ENCODE measurements at places on chromosomes 3 and 15. TPM values are rescaled to one million over a fixed set of nuclear protein-coding genes. Genes with fewer than 3 reads are reported as not detected.

MSL2 gene
- total RNA-seq, result 90.5 TPM

LSAMP gene
- total RNA-seq, result 0.03 TPM

LRRC34 gene
- total RNA-seq, result 1.6 TPM

GLDN gene
- not detected for total RNA-seq

PRKAR2A gene
- total RNA-seq, result 51.8 TPM

ACKR4 gene
- 0.15 TPM for total RNA-seq

SERPINI1 gene
- 2.8 TPM for total RNA-seq

GRCh38 chr15:60800299-60801072 lies 321.5 kb upstream of the ICE2 start:
- no peak for DNase-seq

DNA sequence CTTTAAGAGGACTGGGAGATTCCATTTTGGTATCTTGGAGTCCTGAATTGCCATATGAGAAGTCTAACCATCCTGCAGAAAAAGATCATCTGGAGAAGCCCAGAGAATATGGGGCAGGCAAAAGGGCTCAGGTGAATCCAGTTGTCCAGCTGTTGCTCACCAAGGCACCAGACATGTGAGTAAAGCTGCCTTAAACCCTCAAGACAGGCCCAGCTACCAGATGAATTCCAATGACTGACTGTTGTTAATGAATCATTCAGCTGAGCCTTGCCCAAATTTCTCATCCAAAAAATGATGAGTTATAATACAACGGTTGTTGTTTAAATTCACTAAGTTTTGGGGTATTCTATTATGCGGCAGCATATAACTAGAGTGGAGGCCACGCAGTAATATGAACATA lies 22.0 kb upstream of the NANOGP8 start:
- no peak for DNase-seq

- no peak for DNase-seq
Observed at GRCh38 chr3:139236336-139236735, 107.5 kb upstream of the MRPS22 start.

DNA sequence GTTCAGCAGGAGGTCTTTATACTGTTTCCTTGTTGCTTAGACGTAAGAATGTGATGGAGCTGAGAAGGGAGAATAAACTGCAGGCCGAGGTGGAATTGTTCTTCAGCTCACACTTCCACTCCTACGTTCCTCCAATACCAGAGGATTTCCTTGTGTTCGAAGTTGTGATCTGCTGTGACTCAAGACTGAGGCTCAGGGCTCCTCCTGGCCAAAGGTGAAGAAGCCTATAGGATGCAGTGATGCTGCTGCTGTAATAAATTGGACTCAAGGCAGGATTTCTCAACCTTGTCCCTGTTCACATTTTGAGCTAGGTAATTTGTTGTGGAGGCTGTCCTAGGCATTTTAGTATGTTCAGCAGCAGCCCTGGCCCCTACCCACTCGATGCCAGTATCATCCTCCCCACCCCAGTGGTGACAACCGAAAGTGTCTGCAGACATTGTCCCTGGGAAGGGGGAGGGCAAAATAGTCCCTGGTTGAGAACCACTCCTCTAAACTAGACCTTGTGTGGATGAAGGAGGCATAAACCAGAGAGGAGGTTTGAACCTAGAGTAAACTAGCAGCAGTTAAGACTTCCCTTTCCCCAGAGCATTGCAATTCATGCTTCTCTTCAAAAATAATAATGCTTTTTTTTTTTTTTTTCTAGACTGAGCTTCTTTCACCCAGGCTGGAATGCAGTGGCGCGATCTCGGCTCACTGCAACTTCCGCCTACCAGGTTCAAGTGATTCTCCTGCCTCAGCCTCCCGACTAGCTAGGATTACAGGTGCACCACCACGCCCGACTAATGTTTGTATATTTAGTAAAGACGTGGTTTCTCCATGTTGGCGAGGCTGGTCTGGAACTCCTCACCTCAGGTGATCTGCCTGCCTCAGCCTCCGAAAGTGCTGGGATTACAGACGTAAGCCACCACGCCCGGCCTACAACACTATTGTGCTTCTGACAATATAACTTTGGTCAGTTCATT lies 11.1 kb downstream of the RAP2B start:
- no peak for DNase-seq

GRCh38 chr3:37980462-37981347 lies 9.9 kb upstream of the VILL start:
- DNase-seq, result no peak

DNA sequence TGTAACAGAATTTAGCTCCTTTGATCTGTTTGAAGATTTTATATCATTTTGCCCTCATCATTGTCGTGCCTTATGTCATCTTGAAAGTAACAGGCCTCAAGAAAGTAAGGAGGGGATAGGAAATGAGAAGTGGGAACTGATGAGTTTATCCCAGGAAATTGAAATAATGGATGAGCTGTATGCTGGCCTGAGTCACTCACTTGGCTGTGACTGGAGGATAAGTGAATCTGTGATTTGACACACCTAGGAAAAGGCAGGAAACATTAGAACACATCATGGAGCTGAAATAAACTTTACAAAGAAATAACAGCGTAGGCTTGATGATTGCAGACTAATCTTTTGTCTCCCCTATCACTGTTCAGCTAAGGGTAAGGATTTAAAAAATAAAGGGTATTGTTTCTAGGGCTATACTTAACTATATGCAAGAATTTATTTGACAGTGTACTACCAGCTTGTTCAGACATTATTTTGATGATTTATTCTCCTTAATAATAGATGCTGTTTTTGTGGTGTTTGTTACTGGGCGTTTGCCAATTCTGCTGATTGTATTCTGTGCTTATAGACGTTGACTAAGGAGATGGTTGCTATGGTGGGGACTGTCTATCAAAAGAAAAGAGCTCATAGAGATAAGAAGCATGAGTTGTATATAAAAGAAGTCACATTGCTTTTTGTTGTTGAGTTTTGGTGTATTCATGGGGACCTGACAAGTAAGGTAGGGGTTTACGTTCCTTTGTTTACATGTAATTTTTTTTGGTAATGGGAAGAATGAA lies 105.6 kb upstream of the ROPN1 start:
- DNase-seq, result no peak

GRCh38 chr15:94414916-94415315 lies 183.6 kb downstream of the MCTP2 start:
- no peak for DNase-seq

DNA sequence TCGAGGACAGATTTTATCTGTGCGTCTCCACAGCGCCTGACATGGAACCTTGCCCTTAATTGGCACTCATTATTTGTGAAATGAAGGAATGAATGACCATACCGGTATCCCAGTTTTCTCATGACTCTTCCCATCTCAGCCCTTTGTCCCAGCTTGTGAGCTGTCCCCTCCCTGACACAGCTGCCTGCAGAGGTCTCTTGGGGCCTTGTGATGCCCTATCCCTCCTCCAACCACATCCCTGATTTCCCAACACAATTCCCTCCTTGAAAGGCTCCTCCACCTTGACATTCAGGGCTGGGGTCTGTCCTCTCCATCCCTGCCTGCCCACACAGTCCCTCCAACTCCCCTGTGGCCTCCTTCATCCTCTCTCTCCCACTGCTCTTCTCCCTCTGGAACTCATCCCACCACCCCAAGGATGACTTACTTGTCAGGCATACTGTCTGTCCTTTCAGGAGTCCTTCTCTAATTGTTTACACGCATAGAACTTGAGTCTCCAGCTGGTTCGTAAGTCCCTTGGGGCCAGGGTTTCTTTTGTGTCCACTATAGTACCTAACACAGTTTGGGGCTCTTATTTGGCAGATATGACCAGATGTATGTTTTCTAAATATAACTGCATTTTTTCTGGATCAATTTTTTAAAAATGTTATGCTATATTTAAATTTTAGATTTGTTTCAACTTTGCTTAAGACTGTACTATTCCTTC lies 35.6 kb upstream of the FILIP1L start:
- no peak for DNase-seq

- DNase-seq, result peak; percentile 21
Observed at GRCh38 chr15:66673410-66674322, 28.4 kb upstream of the SMAD6 start.
